ENCODE measurements at places on chromosomes 4 and X. TPM values are rescaled to one million over a fixed set of nuclear protein-coding genes. Genes with fewer than 3 reads are reported as not detected.

DNA sequence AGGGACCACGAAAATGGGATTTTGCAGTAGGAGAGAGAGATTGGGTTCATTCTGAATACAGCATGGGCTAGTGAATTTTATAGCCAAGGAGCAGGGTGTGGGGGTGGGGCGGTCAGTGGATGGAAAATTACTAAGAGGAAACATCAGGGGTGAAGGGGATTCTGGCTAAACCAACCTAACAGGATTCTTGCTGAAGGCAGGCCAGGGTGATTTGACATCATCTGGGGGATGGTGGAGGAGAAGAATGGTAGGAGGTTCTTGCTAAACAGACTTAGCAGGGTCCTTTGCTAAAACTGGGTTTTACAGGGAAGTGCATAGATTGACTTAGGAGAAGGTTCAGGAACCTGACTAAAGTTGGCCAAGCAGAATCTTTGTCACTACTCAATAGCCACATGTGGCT, 91.9 kb downstream of the DNAAF6 start:
- no peak for DNase-seq

DNA sequence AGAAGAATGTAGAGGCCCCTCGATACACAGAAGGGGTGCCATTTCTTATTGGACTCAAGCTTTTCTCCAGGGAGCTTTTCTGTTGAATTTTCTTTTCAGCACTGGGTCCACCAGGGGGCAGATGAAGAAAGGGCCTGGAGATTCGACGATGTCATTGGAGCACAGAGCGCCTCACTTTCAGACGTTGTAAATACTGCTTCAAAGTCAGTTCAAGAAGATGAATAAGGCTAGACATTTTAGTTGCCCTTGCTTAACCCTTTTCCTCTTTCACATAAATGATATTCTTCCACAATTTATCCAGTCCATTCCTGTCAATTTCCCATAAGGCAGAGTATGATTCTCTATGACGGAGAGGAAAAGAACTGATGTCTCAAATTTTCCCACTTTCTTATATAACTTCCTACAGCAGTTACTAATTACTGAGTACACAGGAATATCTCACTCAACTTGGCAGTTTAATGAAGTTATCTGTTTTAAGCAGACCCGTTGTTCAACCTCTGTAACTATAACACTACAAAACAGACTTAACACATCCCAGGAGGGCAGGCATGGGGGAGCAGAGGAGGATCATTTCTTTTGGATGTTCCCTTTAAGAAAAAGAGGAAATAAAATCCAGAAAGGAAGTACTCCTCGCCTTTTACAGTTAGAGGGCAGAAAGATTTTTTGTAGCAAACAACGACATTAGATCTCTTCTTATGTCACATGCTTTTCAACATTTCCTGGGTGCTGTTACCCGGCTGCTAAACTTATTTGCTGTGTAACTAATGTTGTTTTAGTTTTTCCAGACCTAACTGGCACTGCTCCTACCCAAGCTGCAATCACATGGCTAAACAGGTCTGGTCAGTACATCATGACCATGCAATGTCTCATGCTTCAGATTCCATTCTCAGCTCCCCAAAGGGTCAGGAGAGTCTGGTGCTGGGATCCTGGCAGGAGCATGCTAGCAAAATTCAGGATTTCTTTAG, 12.2 kb upstream of the CENPU start:
- peak; percentile 76 for DNase-seq

DNA sequence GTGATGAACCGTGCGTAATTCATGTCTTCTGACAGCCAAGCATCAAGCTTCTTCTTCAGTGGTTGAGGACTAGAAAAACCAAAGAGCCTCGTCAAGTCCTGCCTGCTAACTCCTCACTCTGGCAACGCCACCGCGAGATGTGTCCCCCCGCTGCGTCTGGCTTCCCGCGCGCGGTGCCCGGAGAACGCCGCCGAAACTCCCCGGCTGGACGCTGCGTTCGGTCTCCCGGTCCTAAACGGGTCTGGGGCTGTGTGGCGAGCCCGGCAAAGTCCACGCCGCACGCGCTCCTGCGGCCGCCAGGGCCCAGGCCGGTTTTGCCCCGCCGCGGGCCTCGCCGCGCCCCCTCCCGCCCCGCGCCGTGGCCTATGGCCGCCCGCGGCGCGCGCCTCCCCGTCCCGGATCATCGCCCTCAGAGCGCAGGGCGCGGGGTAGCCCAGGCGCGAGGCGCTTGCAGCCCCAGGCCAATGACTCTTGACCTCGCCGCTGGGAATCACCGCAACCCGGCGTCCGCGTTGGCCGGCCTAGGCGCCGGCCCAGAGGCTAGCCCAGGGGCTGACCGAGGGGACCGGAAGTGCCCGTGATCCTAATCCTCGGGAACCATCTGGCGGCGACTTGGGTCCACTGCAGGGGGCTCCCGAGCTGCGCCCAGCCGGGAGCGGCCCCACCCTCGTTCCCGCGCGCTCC, at the start of gene AADAT:
TSS of gene AADAT (minus strand) at position 289 of the 684 bp plus-strand sequence. CDS start at position 23, 266 bp downstream.
- peak; percentile 44 for DNase-seq

GRCh38 chr4:23060776-23061175, 368.0 kb downstream of the GBA3 start:
- DNase-seq, result no peak

DNA sequence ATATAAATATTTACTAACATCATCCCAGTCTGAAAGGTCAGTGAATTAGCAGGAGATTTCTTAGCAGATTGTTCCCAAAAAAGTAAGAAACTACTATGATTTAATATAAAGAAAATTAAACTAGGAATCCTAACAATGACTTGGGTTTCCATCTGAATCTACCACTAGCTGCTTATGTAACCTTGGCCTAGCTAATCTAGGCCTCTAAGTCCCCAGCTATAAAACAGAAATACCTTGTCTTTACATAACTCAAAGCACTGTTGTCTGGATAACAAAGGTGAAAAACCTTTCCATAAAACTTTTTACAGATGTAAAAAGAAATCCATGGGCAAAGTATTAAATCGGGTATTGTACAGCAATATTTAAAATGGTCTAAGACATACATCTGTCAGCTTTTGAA, 3.0 kb downstream of the FBXL5 start:
- peak; percentile 14 for DNase-seq

The SULT1B1 gene
- 68.2 TPM for total RNA-seq

The MAGEA1 gene
- not detected for total RNA-seq

The STARD8 gene
- total RNA-seq, result 14.8 TPM

The SLIT2 gene
- 28.2 TPM for total RNA-seq

The SATL1 gene
- not detected for total RNA-seq
